Epithelial cell of alveolus of lung (primary cell): ENCODE measurements at places on chromosomes 7 and 10. TPM values are rescaled to one million over a fixed set of nuclear protein-coding genes. Genes with fewer than 3 reads are reported as not detected.

The SLC13A1 gene
- total RNA-seq: not detected in 2 replicates

The GTF2I gene
- 81.5 and 125 TPM in 2 replicates for total RNA-seq

The AS3MT gene
- 0.78 and 1.8 TPM in 2 replicates for total RNA-seq

The VOPP1 gene
- 43.1 and 74.1 TPM in 2 replicates for total RNA-seq

The WAPL gene
- total RNA-seq: 22.5 and 27.9 TPM in 2 replicates

The PHTF2 gene
- total RNA-seq: 14.8 and 23.3 TPM in 2 replicates

The ASZ1 gene
- total RNA-seq: 0.24 TPM in 1 of 2 replicates, not detected in the other

The UFSP1 gene
- 3.5 and 9.4 TPM in 2 replicates for total RNA-seq

The EBLN1 gene
- total RNA-seq: not detected in 2 replicates

The VGF gene
- 0.40 and 0.91 TPM in 2 replicates for total RNA-seq

The PLEKHA8 gene
- total RNA-seq: 7.5 and 9.8 TPM in 2 replicates

The DENND2A gene
- total RNA-seq: 10.2 and 12.4 TPM in 2 replicates

The NSUN6 gene
- total RNA-seq: 4.5 and 5.0 TPM in 2 replicates

The EPHB6 gene
- total RNA-seq: 10.5 and 23.0 TPM in 2 replicates

The SFXN3 gene
- 16.4 and 54.9 TPM in 2 replicates for total RNA-seq

The CALHM3 gene
- not detected in 2 replicates for total RNA-seq

The LRMDA gene
- total RNA-seq: 0.26 and 2.5 TPM in 2 replicates

The ADAP1 gene
- 1.7 and 14.8 TPM in 2 replicates for total RNA-seq

The NUTM2E gene
- 0.13 TPM in 1 of 2 replicates, not detected in the other for total RNA-seq

The LBX1 gene
- total RNA-seq: not detected in 2 replicates

The AKR1D1 gene
- not detected in 2 replicates for total RNA-seq

The ADIRF gene
- 2.7 and 24.5 TPM in 2 replicates for total RNA-seq

The RARRES2 gene
- 44.9 and 377 TPM in 2 replicates for total RNA-seq

The PTPRZ1 gene
- total RNA-seq: not detected in 2 replicates

The IFIT1B gene
- under 0.01 TPM in 1 of 2 replicates, not detected in the other for total RNA-seq

The CTAGE6 gene
- under 0.01 TPM in 1 of 2 replicates, not detected in the other for total RNA-seq

The SNX13 gene
- 35.3 and 55.8 TPM in 2 replicates for total RNA-seq

The OR13A1 gene
- 0.08 TPM in 1 of 2 replicates, not detected in the other for total RNA-seq

The LEP gene
- not detected in 2 replicates for total RNA-seq
